ENCODE measurements at places on chromosomes 7 and 10.

DNA sequence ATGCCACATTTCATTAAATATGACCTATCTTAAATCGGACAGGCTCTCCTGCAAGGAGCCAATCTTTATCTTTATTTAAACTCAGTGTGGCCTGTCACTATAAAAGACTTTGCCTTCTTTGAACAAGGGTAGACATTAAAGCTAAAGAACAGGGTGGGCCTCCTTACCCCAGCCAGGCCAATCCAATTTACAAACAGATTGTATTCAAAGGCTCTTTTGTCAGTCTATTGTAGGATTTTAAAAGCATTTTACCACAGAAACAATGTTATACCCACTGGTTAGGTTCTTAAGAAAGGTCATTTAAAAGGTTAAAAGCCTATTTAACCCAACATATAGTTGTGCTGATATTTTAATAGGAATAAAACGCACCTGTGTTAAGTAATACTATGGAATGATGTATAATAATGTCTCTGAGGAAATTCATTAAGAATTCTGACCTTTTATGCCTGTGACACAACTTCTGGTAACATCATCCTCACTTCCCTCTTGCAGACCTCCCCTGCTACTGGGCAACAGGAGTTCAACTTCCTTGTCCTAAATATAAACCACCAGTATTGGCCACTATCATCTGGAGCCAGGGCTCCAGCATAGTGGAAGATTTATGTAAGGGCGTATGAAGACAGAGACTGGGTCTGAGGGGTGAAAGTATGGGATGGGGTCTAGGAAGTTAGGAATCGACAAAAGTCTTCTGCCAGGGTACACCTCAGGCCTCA lies 32.5 kb downstream of the MTERF1 start:
- DNase-seq, result no peak

DNA sequence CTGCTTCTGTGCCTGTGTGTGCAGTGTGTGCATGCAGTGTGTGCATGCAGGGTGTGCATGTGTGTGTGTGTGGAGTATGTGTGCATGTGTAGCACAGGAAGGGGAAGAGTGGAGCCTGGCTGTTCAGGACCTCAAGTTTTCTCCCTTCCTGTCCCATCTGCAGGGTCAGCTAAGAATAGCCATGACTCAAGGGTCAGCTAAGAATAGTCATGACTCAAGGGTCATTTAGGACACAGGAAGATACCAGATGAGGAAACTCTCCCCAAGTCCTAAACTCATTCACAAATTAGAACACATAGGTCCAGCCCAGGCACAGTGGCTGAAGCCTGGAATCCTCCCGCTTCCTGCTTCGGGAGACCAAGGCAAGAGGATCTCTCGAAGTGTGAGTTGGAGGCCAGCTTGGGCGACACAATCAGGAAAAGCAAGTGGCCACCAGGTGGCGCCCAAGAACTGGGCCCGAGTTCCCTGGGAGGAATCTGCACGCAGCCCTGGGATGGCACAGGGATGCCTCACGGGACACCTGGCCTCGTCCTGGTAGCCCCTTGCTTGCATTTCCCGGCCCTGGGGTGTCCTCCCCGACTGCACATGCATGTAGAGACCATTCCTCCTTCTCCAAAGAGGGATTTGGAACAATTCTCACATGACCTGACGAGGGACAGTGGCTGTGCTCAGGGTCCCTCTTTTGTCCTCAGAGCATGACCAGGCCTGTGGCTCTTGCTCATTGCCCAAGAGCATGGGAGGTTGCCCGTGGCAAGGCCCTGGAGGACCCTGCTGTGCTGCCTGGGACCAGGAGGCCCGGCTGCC lies 21.4 kb upstream of the VOPP1 start:
- DNase-seq, result peak; percentile 42

DNA sequence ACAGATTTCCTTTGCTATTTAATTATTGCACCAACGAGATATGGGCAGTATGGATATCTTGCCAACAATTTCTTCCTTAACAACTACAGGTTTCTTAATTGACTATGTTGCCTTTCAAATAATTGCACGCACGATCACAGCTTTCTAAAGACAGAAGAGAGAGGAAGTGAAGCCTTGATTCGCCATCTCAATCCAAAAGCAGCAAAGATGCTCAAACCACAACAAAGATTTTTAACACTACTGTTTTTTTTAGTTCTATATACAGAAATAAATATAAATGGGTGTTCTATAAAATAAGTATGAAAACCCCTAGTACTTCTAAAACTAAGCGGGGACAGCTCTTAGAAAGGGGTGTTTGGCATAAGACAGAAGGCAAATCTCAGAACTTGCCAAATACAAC lies 251.3 kb downstream of the SFMBT2 start:
- no peak for DNase-seq

GRCh38 chr10:513393-513792 lies 176.1 kb downstream of the DIP2C start:
- no peak for DNase-seq

DNA sequence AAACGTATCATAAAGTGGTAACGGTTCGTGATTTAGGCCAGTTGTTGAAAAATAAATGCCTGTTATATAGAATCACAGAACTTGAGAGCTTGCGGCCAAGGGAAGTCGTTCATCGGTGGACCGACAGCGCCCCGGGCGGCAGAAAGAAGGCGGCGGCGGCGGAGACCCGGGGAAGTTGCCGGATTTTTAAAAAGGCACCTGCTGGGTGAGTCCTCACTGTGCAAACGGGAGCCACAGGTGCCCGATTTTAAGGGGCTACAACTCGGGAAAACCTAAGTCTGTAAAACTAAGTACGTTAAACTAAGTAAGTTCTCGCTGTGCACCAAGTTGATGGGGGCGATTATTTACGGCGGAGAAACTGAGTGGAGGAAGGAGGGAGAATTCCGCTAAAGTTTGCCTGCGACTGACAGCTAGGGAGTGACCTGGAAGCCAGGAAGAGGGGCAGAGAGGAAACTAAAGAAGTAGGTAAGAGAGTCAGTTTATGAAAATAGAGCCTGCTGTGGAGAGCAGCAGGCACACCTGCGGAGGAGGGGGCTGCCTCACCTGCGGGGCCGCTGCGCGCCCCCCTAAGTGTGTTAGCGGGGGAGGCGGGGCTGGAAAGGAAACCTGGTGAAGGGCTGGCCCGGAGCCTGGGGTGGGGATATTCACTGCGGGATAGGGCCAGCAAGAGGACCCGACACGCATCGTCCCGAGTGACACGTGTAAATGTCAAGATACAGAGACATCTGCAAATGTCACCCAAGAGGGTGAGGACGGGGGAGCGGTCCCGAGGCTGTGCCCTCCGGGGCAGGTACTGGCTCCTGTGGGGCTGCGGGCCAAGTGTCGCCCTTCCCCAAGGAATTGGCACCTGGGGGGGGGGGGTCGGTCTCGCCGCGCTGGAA lies 996 bp downstream of the ADAM12 start:
- peak; percentile 36 for DNase-seq

DNA sequence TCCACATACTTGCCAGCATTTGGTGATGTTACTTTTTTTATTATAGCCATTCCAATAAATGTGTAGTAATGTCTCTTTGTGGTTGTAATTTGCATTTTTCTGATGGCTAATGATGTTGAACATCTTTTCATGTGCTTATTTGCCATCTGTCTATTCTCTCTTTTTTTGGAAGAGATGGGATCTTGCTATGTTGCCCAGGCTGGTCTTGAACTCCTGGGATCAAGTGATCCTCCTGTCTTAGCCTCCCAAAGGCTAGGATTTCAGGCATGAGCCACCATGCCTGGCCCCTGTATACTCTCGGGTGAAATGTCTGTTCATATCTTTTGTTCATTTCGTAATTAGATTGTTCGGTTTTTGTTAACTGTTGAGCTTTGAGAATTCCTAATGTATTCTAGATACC lies 3.4 kb downstream of the OGDH start:
- DNase-seq, result no peak

GRCh38 chr7:124762611-124763143 lies 2.9 kb downstream of the GPR37 start:
- no peak for DNase-seq

DNA sequence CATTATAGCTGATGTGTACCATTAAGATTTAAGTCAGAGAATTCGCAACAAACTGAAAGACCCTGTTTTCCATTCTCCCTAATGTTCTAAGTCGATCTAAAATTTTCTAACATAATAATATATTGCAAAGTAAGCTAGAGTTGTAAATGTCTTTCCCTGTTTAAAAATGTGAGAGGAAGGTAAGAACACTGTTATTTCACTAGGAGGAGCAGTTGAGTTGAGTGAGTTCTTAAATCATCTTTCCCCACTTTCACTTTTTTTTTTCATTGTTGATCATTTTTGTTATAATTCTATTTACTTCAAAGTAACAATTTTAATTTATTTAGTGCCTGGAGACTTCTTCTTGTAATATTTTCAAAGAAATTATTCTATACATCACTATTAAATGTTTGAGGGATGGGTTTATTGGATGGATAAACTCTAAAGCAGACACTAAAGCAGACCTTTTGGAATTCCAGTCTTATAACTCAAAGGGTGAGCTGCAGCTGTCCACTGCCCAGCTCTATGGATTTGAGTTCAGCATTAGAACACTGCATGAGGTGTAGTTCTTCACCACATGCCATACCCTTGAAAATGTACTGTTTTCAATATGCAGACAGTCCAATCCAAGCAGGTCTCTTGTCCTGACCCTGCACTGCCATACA lies 181.3 kb upstream of the FZD1 start:
- DNase-seq, result no peak

DNA sequence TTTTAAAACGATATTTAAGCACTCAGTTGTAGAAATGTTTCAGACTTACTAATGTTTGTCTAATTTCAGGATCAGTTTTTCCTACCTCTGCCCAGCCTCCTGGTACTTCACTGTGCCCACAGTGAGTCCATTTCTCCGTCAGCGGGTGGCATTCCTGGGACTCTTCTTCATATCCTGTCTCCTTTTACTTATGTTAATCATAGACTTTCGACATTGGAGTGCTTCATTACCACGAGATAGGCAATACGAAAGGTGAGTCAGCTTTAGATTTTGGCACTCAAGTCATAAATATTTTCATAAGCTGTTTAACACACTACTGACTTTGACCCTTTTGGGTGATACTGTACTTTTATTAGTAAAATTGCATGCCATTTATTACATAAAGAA lies 2.1 kb downstream of the ENTPD7 start:
- DNase-seq, result no peak

DNA sequence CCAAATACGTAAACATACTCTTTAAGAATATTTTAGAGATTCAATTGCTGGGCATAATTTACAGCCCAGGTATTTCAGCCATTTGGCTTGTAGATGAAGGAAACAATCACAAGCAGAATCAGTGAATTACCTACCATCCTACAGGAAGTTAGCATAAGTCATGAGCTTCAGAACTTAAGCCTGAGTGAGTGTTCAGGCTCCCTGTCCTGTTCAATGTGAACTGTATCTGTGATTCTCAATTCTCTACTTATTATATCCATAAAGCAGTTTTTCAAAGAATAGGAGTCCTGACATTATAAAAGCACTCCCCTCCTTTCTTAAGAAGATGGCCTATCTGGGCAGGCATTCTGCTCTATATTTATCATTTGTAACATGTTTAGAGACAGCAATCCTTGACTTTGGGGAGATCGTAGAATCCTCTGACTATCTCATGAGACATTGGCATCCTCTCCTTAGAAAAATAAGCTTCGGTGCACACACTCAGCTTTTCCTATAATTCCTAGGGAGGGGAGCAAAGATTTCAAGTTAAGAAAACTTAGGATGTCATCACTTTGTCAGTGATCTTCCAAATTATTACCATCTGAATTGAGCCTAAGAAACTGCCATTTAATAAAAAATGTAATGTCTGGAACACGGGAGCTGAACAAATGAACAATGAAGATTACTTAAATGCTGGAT lies 645.2 kb upstream of the IGFBP3 start:
- DNase-seq, result no peak

GRCh38 chr10:964988-965417 lies 23.2 kb upstream of the GTPBP4 start:
- DNase-seq, result no peak

GRCh38 chr7:73762659-73762999 lies 7.4 kb downstream of the CLDN3 start:
- no peak for DNase-seq

DNA sequence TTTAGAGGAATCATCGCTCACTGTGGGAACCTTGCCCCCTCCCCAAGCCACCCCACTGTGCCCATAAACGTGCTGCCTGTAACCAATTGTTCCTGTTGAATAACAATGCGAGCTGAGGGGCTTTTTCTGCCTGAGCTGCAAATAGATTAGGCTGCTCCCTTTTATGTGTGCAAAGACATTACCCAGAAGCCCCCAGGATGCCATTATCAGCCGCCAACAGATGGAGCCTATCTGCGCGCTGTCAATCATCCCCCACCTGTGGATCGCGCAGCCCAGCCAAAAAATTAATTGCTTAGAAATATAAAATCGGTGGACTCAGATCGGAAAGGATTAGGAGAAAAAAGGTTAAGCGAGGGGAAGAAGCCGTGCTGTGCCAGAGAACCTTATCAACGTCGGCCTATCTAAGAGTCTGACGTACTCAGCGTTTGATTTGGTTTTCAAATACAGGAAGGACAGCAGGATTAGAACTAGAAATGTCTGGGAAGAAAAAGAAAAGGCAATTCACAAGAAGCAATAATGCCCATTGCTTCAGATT lies 167.3 kb upstream of the MYO3A start:
- no peak for DNase-seq

DNA sequence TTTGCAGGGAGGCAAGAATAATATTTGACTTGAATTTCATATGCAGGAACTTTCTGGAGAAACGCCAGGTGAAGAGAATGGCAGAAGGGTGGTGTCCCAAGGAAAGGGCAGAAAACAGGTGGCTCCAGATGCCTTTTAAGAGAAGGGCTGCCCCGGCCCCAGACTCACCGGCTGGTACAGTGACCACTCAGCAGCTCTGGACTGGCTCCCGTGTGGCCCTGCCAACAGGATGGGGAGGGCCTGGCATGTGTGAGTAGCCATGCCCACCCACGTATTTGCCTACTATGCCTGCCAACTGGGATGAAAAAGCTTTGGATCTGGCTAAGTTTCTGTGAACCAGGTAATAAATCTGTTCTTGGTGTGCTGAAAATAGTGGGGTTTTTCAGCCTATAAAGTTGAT lies 159.5 kb downstream of the PRKAG2 start:
- no peak for DNase-seq

DNA sequence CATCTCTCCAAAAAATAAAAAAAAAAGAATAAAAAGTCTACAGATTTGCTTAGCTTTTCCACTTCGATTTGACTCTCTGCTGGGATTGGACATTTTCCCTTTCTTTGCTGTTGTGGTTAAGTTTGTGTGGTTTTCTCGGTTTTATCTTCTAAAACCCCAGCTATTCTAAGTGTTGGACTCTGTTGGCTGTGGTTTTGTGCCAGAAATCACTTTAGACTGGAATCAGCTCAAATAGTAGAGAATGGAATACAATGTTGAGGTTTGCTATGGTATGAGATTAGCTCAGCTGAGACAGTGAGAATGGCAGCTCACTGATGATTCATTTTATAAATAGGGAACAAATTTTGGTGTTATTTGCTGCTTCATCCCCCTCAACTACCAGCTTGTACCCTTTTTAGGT lies 116.0 kb downstream of the BUB3 start:
- DNase-seq, result no peak

DNA sequence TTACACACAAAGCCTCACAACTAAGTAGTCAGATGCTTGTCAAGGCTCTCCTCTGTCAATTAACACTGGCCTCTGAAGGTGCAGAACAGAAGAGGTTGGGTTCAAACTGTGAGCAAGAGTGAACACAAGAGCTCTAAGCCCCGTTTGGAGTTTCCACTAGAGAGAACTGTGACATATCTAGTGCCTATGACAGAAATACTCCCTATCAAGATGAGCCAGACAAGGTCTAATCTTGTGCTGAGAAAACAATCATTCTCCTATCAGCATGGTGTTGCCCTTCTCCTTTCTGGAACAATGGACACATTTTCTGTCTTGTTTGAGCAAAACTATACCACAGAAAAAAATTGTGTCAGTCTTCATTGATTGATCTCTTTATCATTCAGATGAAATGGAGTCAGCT lies 62.4 kb upstream of the CCDC71L start:
- no peak for DNase-seq

- DNase-seq, result no peak
Observed at GRCh38 chr10:24678757-24679156, 44.9 kb downstream of the ARHGAP21 start.
